ENCODE measurements at places on chromosomes 4 and X.

DNA sequence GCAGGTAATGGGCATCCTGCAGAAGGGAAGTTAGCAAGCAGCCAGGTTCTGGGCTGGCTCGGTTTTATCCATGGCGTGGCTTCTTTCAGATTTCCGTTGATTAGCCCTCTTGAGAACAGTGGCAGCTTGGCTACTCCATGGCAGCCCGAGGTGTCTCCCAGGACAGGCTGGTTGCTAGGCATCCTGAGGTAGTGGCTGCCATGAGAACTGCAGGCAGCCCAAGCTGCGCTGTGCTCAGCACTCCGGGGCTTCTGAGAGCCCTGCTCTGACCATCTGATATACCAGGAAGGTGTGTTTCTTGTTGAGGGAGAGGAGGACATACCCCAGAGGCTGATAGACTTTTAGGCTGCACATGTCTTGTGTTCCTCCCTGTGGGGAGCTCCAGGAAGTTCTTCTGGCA, 253.4 kb upstream of the CASK start:
- DNase-seq, result no peak

DNA sequence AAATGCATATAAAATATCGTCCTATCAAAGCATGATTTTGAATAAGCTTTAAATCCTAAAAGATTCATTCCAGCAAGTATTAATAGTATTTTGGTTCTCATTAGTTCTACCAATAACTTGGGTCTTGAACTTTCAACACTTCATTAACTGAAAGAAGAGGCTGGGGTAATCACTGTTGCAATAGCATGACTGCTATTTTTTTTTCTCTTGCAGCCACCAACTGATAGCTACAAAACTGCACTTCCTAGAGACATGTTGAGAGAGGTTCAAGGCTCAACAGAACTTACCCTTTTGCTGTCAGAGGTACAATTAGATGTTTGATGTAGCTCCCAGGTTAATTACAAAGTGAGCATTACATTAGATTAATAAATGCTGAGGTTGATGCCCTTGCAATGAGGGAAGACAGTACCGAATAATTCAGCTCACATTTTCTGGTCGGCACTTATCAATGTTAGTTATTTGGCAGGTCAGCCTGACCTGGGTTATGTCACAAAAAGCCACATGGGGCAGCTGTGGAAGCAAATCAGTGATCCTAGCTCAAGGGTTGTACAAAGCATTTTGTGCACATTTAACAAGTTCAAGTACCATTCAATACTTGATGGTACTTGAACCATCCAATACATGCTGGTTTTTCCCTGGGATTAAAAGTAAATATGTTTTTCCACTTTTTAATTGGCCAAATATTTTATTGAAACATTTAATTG, 29.9 kb upstream of the TET2 start:
- no peak for DNase-seq

DNA sequence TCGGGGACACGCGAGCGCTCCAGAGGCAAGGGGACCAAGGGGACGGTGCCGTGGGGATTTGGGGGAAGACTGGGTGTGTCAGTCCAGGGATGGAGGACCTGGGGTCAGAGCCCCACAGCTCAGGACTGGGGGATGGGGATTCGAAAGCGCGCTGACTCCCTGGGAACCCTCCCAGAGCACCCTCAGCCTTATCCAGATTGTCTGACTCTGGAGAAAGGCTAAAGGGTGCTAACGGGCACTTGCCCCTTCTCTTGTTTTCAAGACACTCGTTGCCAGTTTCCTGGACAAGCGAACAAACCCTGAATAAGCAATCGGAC, 1.1 kb downstream of the DOCK11 start:
- DNase-seq, result no peak

DNA sequence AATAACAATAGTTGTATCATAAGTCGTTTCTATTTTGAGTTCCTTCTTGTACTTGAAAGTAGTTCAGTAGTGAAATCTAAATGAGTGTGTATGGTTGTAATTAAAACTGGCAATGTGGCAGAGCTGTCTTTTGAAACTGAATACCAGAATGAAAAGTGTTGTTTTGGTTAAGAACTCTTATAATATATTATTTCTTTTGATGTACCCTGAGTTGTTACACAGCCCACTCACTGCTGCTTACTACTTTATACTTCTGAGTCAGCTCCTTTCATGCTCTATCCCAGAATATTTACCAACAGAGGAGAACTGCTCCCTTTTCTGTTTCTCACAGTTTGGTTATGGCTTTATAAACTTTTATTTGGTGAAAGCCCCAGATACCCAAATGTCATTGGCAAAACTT, 28.8 kb downstream of the FAM199X start:
- no peak for DNase-seq

DNA sequence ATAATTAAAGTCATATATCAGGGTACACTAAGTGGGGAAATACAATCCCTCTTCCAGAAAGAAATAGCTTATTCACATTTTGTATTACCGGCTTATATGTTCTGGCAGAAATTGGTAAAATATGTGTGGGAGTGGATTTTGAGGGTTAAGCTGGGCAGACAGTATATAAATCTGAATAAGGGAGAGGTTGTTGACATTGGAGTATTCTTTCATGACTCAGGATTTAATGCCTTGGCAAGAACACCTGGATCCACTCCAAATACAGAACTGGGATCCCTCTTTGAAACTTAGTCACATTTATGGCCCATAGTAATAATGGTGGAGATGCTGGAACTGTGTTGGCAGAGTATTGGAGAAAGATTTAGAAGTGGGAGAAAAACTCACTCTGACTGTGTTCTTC, 54.3 kb upstream of the TET2 start:
- no peak for DNase-seq

GRCh38 chr4:146998157-146998556, 52.5 kb upstream of the TTC29 start:
- DNase-seq, result no peak

DNA sequence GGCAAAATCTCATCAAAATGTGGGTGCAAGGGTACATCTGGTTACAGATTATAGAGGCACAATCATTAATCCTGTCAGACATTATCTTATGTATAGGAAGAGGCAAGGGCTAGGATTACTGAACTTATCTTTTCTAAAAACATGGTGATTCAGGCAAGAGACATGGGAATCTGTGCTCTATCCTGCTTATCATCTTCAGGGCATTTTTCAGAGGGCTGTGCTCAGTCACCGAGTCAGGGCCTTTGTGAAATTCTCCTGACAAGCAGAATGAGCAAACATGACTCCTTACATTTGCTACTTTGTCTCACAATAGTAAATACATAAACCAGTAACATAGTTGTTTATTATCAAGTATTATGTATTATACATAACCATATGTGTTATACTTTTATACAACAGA, 84.2 kb upstream of the KCTD8 start:
- DNase-seq, result no peak

GRCh38 chr4:2934077-2934812, 29.0 kb downstream of the NOP14 start:
- no peak for DNase-seq

DNA sequence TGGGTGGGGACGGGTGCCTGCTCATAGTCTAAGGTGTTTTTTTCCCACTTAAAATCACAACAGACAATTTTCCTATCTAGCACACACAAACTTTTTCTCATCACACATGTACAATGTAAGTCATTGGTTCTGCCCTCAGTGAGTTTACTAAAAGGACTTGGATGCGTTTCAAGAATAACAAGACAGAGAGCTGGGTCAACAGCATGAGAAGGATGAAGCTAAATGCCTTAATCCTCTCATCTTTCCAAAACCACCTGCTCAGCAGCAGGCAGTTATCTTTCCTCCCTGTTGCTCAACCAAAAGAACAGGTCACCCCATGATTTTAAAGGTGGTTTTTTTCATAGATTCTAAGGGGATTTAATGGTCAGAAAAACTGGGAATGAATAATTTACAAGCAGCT, 40.1 kb downstream of the OFD1 start:
- no peak for DNase-seq

DNA sequence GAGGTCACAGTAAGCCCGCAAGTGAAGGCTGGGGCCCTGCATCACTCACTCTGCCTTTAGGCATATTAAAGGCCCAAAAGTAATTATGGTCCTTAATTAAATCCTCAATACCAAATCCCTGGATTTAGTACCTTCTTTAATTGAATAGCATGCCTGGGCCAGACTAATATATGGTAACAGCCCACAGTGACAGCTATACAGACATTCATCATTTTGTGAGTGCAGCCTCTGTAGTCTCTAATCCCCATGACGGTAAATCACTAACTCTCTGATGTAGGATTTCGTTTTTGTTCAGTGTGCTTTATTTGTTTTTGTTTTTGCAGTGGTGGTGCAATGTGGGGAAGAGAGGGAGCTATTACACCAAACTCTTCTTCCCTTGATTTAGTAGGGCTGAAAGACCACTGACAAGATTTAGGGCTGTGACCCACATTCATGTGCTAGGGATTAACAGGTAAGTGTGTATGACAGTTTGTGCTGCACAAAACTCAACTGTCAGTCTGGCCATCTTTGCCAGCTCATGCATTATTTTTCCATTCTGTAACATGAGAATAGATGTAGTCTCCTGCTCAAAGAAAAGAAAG, 60.6 kb upstream of the SLC39A8 start:
- no peak for DNase-seq

DNA sequence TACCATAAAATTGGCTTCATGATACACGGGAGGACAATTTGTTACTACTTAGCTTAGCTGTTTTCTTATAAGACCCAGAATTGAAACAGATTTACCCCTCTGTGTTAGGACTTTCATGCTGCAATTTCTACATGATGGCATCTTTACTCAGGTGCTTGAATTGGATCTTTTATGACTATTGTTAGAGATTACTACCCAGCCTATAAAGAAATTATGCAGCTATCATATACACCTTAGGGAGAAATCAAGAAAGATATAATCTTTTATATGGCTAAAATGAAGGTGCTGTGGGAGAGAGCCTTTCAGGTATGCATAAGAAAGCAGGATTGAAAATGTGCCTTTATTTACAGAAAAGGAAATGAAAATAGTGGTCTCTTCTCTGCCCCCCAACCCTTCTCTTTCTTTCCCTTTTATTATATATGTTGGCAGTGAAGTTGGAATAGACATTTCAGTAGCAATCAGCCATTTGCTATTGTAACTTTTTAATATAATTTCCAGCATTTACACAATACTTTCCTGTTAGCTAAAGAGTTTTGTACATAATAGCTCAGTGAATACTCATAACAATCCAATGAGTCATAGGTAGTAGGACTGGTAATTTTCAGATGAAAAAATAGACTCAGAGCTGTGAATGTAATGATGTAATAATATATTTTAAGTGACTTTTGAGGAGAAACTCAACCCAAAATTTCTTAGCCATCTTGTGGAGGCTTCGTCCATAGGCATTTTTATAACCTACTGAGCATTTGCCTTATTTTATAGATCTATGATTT, 311.8 kb downstream of the ADGRL3 start:
- no peak for DNase-seq

DNA sequence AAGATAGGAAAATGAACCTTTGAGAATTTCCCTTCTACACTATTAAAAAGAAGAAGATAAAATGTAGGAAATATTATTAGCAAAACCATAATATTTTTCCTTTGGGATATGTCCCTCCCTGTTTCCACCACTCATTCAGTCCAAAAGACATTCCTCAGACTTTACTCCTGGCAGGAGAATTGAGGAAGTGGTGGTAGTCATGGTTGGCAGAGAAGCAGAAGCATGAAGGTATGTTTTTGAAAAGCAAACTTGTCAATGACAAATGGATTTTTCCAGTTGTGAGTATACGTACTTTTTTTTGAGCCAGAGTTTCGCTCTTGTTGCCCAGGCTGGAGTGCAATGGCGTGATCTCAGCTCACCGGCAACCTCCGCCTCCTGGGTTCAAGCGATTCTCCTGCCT, 13.7 kb downstream of the STAG2 start:
- DNase-seq, result no peak

- DNase-seq, result no peak
These were observed 6.7 kb upstream of the PRICKLE3 start for GRCh38 chrX:49192722-49193328.

DNA sequence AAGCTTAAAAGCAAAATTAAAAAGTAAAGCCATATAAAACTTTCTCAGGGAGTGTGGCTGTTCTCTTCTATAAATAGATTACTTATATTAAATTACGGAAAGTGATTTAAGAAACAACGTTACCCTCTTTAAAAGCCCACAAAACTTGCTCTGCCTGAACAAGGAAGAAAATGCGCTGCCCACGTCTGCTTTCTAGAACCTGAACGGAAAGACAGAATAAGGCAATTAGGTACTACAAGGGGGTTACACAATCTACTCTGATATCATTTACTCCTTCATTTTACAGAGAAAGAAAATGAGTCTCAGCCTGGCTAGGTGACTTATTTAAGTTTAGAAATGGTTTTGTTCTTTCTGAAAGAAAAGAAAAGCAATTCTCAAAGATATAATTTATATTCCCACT, 147.2 kb downstream of the RNF150 start:
- no peak for DNase-seq

GRCh38 chr4:172514011-172514410, 654.6 kb upstream of the GALNT7 start:
- no peak for DNase-seq

- DNase-seq, result no peak
These were observed 136.1 kb upstream of the SLC4A4 start for GRCh38 chr4:71202705-71203104.

DNA sequence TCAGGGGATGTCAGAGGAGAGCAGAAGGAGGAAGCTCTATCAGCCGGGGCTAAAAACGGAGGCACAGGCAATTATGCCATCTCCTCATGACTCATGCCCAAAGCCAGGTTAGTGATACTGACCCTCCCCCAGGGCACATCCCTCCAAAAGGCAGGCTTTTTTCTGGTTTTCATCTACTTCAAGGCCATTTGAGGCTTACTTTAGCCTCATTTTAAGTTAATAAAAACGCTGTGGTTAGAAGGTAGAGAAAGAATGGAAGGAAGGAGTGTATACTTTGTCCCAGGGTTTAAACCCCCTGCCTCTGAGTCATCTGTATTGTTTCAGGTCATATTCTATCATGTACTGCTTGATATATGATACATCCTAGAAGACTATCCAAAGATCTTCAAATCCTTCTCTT, 89.7 kb upstream of the NDP start:
- DNase-seq, result no peak

DNA sequence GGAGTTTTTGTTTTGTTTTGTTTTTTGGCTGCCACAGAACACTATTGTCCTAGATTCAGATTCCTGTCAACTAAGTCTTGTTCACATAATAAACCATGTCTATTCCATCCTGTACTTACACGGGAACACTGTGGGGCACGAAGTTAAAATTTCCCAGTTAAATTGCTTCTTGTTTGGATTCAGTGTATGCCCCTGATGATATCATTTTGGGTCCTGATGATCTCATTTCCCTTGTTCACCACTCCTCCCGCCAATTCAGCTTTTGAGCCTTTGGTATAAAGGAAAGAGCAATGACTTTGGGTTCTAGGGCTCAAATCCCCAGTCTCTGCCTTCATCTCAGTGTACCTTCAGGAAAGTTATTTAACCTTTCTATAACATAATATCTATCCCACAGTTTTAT, 333.5 kb downstream of the FBXW7 start:
- DNase-seq, result no peak

DNA sequence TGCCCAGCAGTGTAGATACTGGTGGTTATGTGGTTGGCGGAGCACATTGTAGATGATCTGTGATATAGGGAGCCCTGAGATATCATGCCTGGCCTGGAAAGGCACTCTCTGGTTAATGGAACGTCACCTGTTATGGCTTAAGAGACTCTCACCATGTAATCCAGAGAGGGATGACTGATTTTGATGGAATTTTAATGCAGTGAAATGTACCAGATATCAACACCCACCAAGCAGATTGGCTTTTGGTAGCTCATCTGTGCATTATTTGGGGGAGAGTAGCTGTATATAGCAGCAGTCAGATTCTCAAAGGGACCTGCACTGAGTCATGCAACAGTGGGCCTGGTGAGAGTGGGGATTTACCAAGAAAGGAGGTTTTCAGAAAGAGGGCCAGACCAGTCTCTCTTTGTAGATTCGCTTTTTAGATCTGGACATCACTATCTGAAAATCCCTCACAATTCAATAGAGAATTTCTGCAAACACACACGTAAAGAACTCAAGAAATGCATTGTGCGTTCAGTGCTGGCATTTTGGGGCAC, 17.3 kb downstream of the TSC22D3 start:
- DNase-seq, result no peak
